ENCODE measurements at places on chromosomes 6 and 20.

DNA sequence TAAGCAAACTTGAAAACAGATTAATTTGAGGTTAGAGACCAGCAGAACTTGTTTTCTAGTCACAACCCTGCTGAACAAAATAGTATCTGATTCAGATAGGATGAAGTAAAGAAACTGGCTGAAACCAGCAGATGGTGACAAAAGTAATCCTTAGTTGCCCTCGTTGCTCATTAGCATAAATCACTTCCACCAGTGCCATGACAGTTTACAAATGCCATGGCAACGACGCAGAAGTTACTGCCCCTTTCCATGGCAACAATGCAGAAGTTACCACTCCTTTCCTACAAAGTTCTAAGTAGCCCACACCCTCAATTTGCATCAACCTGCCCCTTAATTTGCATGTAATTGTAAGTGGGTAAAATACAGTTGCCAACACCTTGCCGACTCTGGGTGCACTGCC is 23.7 kb downstream of the SNRPB start:
- DNase-seq = no peak

GRCh38 chr6:155319902-155320301 is 5.6 kb upstream of the TFB1M start:
- DNase-seq = no peak

- no peak for DNase-seq
Observed at GRCh38 chr20:36062799-36063198, 91.7 kb upstream of the EPB41L1 start.

DNA sequence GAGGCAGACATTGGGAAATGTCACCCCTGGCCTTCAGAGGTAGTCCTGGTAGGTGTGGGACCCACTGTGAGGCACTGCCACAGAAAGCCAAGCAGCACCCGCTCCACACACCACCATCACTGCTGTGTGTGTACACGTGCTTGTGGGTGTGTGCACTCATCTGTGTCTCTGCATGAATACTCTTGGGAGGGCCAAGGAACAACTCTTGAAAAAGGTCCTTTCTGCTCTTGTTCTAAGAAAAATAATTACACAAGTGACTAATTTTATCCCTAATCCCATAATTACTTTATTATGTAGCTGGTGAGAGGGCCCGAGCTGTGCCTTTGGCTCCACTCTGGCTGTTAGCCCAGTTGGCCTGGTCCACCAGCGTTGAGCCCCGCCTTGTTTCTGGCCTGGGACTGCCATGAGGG is 21.7 kb upstream of the EPB41L1 start:
- DNase-seq = no peak

DNA sequence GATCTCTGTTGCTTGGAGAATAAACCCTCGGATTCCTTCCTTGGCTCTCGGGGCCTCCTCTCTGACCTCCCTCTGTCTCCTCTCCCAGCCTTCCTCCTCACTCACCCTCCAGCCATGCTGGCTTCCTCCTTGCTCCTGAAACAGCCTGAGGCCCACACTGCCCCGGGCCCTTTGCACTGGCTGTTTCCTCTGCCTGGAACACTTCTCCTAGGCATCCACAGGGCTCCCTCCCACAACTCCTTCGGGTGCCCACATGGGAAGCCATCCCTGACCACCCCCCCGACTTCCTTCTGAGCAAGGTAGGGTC is 87.7 kb downstream of the CEBPB start:
- DNase-seq = no peak

GRCh38 chr20:59421089-59421488 is 120.7 kb downstream of the EDN3 start:
- no peak for DNase-seq

- no peak for DNase-seq
Observed at GRCh38 chr6:93728150-93728549, 308.8 kb upstream of the EPHA7 start.

- DNase-seq = no peak
Observed at GRCh38 chr6:155399062-155399744, 56.4 kb downstream of the NOX3 start.

DNA sequence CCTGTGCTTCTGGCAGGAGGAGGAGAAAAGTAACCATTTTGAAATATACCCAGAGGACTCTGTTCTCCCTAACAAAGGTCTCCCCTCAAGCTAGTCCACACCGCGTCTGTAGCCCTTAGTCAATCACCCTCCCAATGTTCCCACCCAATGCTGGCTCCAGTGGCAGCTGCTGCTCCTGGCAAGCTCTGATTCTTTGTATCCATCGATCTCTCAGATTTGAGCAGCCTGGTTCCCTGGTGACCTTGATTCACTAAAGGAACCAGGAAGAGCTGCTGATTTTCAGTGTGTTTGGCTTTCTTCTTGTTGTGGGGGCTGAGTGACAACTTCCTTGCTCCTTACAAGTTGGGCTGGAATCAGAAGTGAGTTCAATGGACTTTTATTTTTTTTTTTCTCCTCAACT is 68.5 kb downstream of the FOXC1 start:
- DNase-seq = peak; percentile 33

DNA sequence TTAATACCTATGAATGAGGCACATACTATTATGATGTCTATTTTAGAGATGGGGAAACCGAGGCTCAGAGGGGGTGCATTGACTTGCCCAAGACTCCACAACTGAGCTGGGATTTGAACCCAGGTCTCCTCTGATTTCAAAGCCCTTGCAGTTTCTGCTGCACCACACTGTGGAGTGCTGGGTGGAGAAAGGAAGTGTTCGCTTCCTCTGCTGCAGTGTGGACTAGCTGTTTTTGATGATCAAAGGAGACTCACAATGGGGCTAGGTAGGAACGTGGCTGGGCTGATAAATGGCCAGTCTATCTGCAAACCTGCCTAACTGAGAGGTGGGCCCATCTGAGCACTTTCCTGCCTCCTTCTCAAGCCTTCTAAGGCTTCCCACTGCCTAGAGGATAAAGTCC is 87.2 kb downstream of the CD40 start:
- no peak for DNase-seq

All from NCI-H345 (cell line).